ENCODE measurements at places on chromosomes 5 and 9.
A peak's percentile ranks its signal among the peaks of the same experiment; 100 is the strongest.

DNA sequence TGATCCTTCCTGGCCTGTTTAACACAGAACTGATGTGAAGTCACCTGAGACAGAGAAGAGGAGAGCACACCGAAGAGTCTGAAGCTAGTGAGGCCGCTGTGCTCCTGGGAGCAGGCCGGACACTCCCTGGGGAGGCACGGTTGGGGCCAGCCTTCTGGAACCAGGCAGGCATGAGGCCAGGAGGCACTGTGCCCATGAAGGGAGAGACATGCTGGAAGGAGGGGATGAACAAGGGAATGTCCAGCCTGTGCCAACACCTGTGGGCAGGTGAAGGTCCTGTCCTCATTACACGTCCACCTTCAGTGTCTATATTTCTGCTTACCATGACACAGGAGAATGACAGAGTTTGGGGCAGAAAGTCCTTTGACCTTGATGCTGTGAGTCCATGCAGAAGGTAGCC lies 183.8 kb upstream of the S1PR3 start:
- no peak for DNase-seq

- DNase-seq, result no peak
Observed at GRCh38 chr9:14831661-14832060, 78.6 kb downstream of the FREM1 start.

DNA sequence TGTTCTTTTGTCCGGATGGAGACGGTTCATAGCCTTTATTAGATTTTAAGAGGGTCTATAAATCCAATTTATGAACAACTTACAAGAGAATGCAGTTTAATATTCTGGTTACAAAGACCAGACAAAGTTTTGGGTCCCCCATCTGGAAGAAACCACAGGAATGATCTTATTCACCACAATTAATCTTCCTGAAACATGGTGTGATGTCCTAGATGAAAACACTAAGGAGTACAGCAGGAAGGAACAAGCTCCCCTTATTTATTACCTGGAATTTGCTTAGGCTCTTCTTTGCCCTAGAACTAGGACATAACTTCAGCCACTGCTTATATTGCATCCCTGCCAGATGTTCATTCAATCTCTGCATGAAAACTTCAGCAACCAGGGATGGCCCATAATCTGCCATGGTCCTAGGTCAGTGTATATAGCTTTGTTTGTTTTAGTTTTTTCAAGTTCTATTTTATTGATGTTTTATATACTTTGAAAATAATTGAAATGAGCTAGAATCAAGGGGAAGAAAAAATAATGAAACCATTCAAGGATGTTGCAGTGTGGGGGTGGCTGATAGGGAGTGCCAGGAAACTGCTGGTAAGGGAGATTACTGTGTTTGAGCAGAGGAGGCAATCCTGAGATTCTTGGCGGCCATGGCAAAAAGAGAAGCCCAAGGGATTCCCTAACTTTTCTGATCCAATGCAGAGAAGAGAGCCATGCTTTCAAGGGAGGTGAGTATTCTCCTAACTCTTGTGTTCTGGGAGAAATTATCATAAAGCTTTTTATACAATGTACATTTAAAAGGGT lies 16.8 kb downstream of the TXNDC8 start:
- no peak for DNase-seq

DNA sequence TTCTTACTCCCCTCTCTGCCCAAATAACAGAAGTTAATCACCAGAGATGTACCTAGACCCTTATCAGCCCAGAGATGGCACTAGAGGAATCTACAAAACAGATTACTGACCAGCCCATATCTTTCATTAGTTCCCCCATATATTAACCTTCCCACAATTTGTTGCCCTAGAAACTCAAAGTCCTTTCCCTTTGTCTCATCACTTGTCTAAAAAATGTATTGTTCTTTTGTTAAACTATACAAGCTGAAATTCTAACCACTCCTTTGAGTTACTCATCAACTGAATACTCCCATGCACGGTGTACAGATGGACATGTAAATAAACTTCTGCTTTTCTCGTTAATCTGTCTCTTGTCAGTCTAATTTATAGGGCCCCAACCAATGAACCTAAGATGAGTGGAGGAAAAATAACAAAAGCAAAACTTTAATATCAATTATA lies 130.9 kb downstream of the CCDC192 start:
- peak; percentile 46 for DNase-seq

DNA sequence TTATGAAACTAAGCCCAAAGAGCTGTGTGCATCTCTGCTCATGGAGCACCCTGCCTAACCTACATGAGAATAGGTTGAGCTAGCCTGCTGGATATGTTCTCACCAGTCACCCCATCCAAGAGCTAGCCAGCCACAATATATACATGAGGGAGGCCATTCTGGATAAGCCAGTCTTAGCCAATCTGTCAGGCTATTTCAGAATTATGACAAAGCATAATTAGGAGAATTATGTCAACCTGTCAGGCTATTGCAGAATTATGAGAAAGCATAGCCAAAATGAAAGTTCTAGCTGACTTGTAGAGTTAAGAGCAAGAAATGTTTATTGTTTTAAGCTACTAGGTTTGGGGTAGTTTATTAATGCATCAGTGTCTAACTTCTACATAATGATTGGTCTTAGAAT lies 189.8 kb downstream of the WDR70 start:
- no peak for DNase-seq

DNA sequence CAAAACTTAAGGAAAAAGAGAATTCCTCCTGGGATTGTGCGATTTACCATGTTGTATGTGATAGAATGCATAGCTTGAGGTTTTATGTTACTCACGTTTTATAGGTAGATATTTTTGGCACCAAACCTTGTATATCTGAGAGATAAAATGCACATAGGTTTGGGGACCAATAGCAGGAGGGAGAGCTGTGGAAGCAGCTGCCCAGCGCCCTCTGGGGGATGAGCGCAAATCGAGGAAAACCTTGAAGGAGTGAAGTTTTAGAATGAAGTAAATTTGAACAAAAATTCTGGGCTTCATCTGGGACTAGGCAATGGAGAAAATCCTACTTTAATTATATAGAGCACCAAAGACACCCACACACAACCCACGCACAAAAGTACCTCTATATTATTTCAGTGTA lies 197.0 kb downstream of the ADCY2 start:
- DNase-seq, result peak; percentile 14

- no peak for DNase-seq
Observed at GRCh38 chr9:5642170-5642569, 13.3 kb downstream of the RIC1 start.

GRCh38 chr5:136076881-136077445 lies 48.2 kb downstream of the TGFBI start:
- DNase-seq, result no peak

- DNase-seq, result no peak
Observed at GRCh38 chr5:62362701-62363100, 41.0 kb downstream of the DIMT1 start.

DNA sequence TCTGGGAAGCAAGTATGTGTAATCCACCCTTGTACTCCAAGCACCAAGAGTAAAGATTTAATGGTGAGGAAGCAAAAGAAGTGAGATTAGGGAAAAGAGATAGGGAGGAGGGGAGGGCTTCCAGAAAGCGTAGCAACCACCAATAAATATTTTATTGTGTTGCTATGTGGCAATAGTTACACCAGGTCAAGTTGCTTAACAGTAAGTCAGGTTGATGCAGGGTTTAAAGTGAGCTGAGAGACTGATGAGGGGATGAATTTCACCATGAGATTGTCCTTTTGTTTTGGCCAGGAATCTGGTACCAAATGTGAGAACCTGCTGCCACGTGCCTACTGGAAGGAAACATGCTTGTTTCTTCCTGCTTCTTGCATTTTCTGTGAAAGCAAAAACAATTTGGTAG lies 62.7 kb downstream of the PCSK5 start:
- DNase-seq, result no peak

DNA sequence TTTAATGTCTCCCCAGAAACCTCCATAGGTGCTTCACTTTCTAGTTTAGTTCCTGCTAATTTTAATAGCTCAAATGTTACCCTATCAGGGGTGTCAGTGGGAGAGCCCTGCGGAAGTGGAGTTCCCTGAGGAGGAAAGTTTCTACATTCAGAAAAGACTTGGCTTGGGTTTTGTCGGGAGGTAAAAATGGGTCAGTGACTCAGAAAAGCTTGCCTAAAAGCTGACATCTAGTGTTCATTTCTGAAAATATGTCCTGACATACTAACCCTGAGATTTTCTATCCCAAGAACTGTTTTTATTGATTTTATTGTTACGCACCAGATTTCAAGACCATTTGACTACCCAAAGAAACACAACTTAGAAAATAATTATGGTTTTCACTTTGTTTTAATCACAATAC lies 40.9 kb upstream of the GLDC start:
- no peak for DNase-seq

GRCh38 chr9:30982301-30982700 lies 1402.1 kb upstream of the ACO1 start:
- no peak for DNase-seq

DNA sequence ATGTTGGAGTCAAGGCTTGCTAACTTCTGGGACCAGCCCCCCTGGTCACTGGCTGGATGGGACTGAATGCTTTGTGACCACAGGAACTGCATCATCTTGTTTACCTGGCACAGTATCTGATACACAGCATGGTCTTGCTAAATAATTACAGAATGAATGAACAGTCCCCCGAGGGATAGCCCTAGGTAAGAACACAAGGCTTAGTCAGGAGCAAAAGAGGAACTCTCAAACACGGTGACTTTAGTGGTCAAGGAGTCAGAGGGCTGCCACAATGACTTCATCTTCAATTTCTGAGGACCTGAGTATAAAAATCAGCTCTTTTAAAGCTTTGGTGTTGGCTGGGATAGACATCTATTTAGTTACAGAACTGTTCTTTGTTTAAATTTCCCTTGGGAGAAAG lies 15.1 kb upstream of the CXCL14 start:
- no peak for DNase-seq

DNA sequence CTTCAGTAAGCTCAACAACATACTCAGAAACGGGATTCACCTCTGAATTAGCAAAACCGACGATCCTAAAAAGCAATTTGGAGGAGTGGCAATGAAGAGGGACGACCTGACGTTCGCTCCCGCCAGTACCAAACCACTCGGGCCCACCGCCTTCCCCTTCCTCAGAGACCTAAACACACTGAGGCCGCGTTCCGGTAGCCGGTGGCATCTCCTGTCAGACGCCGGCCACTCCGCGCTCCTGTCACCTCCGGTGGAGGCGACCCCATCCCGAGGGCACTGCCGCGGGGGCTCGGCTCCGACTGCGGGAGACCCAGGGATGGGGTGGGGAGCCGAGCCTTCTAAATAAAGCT lies 617 bp downstream of the PPP6C start:
- no peak for DNase-seq

- DNase-seq, result no peak
Observed at GRCh38 chr5:58940446-58940845, 357.6 kb downstream of the RAB3C start.

DNA sequence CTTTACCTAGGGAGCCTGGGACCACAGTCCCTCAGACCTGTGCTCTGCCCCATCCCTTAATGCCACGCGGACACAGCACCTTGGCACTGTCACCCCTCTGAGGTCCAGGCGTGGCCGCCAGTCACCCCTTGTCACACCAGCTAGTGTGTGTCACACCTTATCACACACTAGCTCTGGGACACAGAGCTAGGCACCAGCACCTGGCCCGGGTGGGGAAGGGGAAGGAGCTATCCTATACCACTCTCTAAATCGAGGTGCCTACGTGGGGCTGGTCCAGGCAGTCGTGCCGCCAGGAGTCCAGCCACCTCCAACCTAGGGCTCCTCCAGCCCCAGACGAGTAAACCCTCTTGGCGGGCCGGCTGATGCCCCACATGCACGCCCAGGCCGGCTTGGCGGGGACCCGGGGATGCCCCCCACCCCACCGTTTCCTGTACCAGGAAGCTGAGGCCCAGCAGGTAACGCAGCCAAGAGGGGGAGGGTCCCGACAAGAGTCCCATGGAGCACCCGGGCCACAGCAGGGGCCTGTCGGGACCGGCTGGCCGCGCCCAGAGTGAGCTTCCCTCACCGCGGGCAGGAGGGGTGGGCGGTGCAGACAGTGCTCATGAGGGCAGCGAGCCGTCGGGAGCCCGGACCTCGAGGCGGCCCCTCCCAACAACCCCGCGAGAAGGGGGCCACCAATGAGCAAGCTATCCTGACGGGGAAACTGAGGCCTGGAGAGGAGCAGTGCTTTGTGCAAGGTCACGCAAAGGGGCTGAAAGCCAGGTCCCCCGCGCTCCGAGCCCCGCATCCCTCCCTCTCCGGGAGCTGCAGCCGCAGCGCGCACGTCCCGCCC lies 550 bp downstream of the CORO2A start:
- DNase-seq, result no peak

DNA sequence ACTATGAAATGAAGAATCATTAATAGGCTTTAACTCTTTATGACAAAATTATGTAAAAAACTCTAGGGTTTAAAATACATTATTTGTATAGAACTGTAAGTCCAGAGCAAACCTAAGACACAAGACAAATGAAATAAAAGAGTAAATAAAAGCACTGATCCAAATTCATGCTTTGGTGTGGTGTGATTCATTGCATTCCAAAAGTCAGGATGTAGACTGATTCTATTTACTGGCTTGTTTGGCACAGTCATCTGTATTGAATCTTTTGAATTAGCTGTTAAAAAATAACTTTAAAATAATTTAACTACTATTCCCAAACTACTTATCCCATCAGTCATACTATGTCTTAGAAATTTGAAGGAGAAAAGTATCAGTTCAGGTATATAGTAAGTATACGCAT lies 31.1 kb downstream of the IL4 start:
- DNase-seq, result no peak

DNA sequence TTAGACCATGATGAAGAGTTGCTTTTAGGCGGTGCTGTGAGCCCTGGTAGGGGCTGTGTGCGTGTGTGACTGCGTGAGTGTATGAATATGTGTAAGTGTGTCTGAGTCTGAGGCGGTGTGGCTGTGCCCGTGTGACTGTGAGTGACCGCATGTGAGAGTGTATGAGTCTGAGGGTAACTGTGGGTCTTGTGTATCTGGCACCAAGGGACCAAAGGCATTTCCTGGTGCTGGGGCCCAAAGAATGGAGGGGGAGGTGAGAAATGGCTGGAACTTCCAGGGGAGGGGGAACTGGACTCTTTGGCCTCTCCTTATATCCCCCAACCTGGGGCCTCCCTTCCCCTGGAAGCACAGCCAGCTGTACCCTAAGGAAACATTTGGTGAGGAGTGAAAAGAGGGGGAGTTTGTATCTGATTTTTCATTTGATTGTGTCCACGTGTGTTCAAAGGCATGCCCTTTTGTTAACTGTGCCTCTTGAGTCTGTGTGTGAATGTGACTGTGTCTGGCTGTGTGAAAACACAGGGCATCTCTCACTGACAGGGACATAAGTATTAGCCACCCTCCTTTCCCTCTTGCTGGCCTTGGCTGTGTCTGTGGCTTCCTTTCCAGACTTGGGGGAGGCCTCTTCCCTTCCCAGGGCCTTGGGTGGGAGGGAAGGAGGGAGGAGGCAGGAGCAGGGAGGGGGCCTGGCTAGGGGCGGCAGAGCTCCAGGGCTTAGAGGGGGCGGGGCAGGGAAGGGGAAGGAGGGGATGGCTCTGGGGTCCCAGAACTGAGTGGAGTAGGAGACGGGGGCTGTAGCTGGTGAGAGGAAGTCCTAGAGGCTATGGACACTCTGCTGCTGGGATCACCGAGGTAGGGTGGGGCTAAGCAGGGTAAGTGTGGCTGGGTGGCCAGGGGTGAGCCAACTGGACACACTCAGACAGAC lies 1.4 kb downstream of the IL11RA start:
- DNase-seq, result no peak

Measured in left kidney (tissue), 8 donors.